CD4-positive, alpha-beta T cell (primary cell): ENCODE measurements at places on chromosomes 2 and 18. TPM values are rescaled to one million over a fixed set of nuclear protein-coding genes. Genes with fewer than 3 reads are reported as not detected.

DNA sequence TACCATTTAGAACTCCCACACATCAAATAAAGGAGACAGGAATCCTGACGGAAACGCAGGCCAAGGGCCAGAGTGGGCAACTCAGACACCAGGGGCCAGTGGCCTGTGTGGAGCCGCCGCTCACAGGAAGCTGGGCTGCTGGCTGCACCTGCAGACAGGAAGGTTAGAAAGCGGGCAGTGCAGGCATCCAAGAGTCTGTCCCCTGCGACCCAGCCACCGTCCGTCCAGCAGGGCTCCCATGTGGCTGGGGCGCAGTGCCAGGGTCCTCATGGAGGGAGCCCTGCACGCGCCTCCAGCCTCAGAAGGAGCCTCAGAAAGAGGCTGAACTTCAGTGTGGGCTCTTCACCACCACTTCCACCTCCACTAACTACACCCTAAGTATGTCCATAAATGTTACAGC is 2.5 kb upstream of the ANO7 start:
- no peak for DNase-seq

DNA sequence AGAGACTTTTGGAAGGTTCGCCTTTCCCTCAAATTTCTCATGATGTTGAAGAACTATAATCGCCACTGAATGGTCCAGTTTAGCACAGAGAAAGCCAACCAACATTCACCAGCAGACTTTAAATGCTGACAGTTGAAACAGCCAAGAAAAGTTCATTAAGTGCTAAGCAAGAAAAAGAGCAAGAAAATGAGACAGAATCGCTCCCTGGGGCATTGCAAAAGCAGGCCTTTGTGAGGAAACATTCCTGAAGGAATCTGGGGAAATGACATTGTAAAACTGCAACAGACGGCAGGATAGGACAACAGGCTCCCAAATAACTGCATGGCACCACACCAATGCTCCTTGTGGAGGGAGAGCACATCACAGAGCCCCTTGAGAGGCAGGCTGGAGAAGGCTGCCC is 269.3 kb upstream of the ID2 start:
- no peak for DNase-seq

CD8B2 gene
- 0.14 TPM for total RNA-seq

GRCh38 chr2:85353876-85354285 is 447 bp downstream of the RETSAT start:
- DNase-seq, result no peak

DNA sequence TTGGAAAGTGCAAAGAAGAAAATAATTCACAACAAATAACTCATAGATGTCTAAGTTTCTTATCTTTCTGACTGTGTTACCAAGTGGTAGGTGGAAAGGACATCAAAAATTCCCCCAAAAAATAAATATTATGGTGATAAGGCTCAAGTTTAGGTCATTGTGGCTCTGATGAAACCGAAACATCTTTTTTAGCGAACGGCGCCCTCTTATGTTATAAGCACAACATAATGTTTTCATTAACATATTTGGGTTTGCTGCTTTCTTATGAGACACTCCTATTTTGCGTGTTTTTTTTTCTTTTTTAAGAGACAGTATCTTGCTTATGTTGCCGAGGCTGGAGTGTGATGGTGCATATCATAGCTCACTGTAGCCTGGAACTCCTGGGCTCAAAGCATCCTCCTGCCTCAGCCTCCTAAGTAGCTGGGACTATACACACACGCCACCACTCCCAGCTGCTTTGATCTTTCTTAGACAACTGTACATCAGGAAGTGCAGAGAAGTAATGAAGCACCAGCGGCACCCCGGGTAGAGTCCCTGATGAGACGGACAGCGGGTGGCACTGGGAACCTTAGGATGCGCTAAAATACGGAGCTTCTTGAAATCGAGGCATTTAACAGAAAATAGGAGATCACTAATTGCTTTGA is 38.5 kb upstream of the SLC35G4 start:
- no peak for DNase-seq

GRCh38 chr2:217797165-217797564 is 205.6 kb downstream of the TNS1 start:
- DNase-seq, result no peak

CNGA3 gene
- not detected for total RNA-seq

IDH1 gene
- 3.0 TPM for total RNA-seq

- peak; percentile 47 for DNase-seq
These were observed 559 bp downstream of the MYL12A start for GRCh38 chr18:3248062-3248657.

ANKRD30BL gene
- not detected for total RNA-seq

MYOM1 gene
- total RNA-seq, result 1.5 TPM

GRCh38 chr18:48663931-48664847 is 125.4 kb downstream of the CTIF start:
- peak; percentile 61 for DNase-seq

- DNase-seq, result no peak
These were observed 113.3 kb upstream of the ALKAL2 start for GRCh38 chr2:401019-401679.

DNA sequence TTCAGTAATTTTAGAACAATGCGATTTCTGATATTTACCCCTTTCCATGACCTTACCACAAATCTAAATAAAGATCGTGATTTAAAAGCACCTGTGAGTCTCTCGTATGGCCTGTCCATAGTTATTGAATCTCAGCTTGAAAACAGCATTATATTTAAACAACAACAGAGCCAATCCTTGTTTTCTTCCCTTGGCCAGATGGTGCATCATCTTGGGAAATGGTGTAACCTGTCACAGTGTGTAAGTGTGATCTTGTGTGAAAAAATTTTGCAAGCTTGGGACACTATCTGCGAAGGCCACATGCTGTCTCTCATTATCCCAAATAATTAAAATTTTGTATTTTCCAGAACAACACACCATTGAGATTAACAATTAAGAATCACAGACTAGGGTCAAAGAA is 262.7 kb upstream of the SPHKAP start:
- DNase-seq, result no peak

DNA sequence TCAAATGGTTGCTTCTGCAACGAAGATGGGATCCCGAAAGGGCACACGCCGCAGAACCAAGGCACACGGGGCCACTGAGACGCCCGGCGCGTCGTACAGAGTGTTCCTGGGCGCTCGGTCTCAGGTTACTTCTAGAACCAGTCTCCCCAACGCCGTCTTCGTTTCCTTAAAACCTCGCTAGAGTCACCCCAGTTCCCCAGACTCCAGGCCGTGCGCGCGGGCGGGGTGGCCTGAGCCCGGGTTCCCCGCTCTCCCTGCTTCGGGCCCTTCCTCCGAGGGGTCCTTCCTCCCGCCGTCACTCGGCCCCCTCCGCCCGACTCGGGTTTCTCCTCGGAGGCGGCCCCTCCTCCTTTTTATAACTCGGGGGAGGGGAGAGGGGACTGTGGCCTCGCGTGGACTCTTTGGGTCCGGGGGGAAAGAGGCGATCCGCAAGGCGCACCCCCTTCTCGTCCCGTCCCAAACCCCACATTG is 774 bp upstream of the FZD7 start:
- no peak for DNase-seq

DNA sequence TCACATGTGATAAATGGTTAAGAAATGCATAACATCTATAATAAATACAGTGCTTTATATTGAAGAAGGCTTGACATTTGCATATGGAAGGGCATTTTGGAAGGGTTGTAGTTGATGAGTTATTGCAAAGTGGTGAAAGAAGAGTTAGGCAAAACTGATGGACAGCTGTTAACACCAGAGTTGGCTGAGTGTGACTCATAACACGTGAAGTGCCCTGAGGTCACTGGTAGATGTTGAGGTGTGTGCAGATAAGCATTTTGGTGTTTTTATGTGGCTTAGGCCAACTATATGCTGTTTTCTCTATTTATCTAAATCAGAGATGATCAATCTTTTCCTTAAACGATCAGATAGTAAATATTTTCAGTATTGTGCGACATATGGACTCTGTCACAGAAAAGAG is 154.3 kb upstream of the KCNH7 start:
- no peak for DNase-seq

DNA sequence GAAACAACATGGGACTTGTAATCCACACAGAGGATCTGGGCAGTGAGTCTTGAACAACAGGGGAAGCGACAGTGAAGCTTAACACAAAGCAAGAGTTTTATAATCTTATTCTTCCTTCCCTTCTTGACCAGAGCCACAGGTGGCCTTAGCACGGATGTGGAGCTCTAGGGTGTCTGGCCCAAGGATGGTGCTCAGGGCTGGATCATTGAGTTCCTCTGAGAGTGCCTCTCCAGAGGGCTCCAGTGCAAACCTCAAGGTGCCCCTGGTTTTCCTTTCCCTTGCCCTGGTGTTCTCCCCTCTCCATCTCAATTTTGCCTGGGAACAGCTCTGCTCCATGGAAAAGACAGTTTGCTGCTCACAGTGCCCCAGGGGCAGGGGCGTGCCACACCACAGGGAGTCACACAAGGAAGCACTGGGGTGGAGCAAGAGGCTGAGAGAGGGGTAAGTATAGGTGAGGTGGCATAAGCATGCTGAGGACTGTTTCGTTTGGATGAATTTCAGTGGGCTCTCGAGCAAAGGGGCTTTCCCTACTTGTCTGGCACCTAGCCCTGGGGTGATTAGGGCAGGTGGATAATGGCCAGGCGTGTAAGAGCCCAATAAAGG is 88.6 kb upstream of the B3GNT7 start:
- DNase-seq, result no peak

DNA sequence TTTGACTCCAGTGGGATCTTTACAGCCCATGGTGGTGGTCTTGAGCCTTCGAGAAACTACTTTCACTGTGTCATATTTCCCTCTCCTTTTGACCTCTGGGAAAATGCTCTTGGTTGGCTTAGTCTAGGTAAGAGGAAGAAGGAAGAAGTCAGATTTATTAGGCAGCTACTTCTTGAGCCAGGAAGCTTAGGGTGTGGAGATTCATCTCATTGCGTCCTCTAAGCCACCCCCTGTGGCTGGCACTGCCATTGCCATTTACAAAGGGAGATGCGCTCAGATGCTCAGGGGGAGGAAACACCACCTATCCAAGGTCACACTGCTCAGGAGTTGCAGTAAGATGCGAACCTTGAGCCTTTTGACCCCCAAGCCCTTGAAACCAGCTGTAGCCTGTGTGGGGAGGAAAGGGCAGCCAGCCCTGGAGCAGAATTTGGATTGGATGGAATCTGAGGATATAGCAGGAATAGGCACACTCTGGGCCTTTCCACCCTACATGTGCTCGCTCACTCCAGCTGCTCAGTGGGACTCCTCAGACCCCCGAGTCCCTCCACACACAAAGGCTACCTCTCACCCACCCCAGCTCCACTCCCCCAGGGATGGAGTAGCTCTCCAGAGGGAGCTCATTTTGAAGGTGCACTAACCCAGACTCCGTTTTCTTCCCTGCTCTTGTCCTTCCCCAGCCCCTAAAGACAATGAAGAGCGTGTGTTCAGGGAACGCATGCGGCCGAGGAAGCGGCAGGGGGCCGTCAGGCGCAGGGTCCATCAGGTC is 321.3 kb upstream of the EPAS1 start:
- no peak for DNase-seq

DNA sequence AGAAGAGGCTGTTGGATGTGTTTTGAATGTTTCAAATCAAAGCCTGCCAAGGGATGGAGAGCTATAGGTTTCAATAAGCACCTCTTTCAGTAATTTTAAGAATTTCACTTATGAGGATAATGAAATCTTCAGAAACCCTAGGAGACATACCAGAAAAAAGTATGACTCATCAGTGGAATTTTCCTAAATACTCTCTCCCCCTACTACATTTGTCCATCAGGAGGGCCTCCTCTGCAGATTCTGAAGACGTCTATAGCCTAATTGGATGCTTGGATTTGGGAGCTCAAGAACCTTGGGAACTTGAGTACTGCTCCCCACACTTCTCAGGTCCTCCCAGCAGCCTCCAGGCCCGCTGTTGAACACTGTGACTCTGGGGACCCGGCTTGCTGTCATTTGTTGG is 374.3 kb downstream of the SLC4A3 start:
- no peak for DNase-seq

GRCh38 chr2:207296265-207296948 is 130.7 kb upstream of the KLF7 start:
- no peak for DNase-seq

DNA sequence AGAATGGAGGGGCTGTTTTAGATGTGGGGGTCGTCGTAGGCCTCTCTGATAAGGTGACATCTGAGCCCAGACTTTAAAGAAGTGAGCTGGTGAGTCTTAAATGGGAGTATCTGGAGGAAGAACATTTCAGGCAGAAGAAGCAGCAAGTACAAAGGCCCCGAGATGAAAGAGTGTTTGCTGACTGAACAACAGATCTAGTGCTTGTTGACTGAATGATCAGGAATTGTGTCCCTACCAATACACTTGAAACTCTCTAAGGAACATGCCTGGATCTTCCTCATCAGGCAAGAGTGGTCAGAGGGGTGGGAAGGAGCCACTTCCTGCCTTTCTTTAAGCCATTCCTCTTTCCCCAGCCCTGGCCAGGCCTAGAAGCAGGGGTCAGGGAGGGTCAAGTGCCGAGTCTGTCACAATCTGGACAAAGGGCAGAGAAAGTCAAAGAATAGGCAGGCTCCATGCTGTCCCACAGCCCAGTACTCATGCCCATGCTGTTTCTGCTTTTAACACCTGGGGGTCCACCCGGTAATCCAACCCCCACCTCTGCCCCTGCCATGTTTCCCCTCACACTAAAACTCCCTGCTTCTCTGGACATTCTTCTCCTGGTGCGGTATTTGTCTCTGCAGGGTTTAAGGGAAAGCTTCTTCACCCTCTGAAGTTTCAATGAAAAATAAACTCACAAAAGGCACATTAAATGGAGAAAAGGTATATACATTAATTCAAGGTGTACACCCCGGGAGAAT is 3.0 kb upstream of the TMEM37 start:
- no peak for DNase-seq
